Activated CD4-positive, alpha-beta T cell treated with anti-CD3 and anti-CD28 coated beads, Interleukin-10, Interleukin-2, amounts not matched to agents 100 ng/mL and 50 ng/mL, durations not matched to agents 16 hours and 8 hours (primary cell): ENCODE measurements at places on chromosomes 16 and 17.

DNA sequence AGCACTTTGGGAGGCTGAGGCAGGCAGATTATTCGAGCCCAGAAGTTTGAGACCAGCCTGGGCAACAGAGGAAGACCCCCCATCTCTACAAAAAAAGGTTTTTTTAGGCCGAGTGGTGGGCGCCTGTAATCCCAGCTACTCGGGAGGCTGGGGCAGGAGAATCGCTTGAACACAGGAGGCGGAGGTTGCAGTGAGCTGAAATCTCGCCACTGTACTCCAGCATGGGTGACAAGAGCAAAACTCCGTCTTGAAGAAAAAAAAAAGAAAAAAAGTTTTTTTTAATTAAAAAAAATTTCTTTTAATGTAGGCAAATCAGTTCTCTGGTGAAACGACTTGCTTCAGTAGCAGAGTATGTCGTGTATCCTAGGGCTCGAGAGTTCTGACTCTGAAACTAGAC lies 10.9 kb downstream of the HSD3B7 start:
- no peak for DNase-seq

- DNase-seq: no peak
Observed at GRCh38 chr16:29757950-29758466, 12.2 kb upstream of the C16orf54 start.

DNA sequence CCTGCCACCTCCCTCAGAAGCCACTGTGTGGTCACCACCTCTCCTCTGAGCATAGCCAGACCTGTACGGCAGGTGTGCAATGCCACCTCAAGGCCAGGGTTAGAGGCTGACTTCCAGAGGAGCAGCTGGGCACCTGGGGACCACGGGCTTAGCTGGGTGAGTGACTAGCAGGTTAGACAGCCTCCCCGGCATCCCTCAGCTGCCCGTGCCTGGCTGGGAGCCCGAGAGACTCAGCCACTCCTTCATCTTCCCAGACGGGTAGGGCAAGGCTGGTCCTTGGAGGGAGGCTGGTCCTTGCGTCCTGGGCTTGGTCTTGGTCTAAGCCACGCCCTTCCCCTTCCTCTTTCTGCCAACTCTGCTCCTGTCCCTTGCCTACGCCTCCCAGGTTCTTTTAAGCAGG lies 7.8 kb downstream of the CRHR1 start:
- no peak for DNase-seq

- DNase-seq: no peak
Observed at GRCh38 chr17:62790564-62790986, 17.5 kb downstream of the MARCHF10 start.

DNA sequence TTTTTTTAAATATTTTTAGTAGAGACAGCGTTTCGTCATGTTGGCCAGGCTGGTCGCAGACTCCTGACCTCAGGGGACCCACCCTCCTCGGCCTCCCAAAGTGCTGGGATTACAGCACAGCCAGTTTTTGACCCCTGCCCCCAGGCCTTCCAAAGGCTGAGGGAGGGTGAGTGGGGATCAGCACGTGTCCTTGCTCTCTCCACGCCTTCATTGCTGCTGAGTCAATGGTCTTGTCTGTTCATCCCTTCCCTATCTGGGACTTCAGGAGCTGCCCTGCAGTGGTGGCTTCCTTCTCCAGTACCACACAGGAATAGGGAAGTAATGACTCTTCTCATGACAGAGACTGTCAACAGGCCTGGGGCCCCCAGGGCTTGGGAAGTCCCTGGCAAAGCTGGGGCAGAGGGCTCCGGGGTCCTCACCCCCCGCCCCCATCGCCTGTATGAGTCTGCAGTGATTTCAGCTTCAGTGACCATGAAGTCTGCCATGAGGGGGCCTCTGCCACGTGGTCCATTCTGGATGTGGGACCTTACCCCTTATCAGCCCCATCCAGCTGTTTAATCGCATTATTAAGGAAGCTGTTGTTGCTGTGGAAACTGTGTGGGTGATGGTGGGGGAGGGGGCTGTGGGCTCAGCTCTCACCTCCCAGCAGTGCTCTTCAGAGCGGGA lies 6.1 kb downstream of the ABCC3 start:
- no peak for DNase-seq

- DNase-seq: peak; percentile 87
Observed at GRCh38 chr17:38701504-38702165, 3.4 kb upstream of the MLLT6 start.

DNA sequence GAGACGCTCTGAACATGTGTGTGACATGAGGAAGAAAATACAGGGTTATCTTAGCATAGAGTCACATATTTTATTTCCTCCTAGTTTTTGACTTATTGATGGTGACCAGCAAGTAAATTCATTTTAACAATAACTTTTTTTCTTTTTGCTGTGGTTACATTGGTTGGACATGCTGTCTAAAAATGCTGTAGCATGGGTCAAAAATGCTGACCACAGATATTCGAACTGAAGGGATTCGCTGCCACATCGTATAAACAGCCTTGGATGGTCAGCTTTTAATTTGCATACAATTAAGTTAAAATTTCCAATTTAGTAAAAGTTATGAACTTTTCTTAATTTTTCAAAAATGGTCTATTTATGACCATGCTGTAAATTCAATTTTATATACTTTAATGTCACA lies 30.5 kb downstream of the RPGRIP1L start:
- no peak for DNase-seq

DNA sequence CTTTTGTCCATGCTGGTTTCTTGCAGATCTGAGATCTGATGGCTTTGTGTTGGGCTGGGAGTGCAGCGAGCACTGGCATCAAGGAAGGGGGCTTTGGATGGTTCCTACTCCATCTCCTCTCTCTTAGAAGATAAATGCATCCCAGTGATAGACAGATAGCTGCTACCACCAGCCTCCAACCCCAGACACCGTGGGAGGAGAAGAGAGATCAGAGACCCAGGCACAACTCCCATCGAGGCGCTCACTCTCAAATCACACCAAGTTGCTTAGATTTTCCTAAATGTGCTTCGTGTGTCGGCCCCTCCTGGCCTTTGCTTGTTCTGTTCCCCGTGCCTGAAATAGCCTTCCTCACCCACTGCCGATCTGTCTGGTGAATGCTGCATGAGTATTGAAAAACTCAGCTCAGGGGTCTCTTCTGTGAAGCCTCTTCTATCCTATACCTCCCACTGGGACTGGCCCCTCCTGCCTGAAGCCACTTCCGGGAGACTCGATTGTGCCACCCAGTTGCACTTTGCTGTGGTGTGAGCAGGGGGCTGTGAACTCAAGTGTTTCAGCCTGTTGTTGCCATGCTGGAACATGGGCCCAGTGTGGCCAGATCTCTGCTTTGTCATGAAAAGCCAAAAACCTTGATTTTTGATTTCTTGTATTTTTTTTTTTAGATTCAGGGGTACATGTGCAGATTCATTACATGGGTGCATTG lies 242.7 kb downstream of the GSG1L start:
- DNase-seq: no peak

GRCh38 chr16:28901862-28902261 lies 23.2 kb downstream of the RABEP2 start:
- DNase-seq: no peak

DNA sequence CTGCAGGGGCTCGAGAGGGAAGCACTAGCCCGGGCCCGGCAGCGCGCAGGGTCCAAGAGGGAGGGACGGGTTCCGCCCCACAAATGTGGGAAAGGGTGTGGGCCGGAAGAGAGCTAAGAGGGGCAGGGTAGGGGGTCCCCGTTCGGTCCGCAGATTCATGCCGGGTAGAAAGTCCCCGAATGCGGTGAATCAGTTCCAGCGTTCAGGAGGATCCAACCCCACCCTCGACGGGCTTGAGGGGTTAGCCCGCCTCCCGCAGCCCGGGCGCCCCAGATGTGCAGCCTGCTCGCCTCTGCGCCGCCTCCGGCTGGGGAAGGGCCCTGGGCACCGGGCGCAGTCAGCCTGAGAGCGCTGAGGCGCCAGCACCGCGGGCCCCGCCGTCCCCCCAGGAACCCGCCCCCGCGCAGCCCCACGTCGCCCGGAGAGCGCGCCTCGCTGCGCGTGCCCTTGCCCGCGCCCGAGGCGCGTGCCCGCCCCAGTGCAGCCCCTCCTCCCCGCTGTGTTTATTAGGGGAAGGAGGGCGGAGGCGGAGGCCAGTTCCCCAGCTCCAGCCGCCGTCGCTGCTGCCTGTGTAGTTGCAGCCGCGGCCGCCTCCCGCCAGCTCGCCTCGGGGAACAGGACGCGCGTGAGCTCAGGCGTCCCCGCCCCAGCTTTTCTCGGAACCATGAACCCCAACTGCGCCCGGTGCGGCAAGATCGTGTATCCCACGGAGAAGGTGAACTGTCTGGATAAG lies at the start of gene LASP1:
LASP1 (plus strand) TSS at position 533 of the 733 bp plus-strand sequence; CDS start at position 665, 132 bp downstream.
- DNase-seq: peak; percentile 93

- no peak for DNase-seq
Observed at GRCh38 chr16:14043278-14043677, 27.8 kb upstream of the MRTFB start.

DNA sequence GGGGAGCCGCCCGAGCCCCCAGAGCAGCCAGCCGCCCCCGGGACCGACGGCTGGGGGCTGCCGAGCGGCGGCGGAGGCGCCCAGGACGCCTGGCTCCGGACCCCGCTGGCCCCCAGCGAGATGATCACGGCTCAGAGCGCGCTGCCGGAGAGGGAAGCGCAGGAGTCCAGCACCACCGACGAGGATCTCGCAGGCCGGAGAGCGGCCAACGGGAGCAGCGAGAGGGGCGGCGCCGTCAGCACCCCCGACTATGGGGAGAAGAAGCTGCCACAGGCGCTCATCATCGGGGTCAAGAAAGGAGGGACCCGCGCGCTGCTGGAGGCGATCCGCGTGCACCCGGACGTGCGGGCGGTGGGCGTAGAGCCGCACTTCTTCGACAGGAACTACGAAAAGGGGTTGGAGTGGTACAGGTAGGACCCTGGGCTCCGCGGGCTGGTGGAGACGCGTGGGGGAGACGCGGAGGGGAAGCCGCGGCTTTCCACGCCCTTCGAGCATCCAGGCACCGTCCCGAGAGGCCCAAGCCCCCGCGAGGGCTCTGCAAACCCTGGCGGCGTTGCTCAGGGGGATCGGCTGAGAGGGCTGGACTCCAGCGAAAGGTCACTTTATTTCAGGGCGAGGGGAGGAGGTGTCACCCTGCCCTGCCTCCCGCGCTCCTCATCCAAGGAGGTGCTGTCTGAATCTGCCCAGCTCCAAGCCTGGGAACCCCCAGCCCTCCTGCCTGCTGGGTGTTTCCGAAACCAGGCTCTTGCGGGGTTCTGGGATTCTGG lies 1.2 kb downstream of the HS3ST4 start:
- DNase-seq: no peak

DNA sequence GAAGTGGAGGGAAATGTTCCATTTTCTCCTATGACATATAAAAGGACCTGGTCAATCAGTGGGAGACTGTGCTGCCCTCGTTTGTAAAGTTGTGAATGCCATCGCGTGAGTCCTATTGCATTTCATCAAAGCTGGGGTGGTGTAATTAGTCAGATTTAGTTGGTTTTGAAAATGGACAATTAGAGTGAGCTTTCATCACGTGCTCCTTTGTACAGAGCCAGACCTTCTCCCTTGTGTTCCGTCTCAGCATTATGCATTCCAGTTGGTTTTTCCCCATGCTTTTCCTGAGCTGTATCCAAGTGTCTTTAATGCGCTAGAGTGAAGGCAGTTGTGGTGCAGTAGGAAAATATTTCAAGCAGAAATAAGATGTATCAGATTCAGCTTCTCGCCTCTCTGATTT lies 10.4 kb downstream of the SEC14L1 start:
- DNase-seq: no peak

DNA sequence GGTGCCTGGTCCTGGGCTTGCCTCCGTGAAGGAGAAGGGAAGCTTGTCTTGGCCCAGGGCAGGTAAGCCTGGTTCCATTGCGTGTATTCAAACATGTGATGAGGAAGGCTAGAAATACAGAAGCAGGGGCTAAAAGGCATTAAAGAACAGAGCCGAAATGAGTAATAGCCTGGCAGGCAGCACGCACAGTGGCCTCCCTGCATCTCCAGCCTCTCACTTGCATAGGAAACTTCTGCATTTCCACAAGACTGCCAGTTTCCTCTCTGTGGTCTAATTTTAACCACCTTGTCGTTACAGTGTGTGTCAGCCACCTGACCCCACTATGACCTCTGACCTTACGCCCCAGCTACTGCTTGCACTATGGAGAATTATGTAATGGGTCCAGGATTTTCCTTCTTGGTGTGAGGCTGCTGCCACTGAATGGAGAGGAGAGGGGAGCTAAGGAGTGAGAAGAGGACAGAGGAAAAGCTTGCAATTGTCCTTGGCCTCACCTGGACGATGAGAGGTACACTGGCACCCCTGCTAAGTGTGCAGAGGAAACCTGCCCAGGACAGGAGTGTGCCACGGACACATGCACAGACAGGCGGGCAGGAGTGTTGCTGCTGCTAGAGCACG lies 32.8 kb downstream of the HIC1 start:
- DNase-seq: peak; percentile 78

DNA sequence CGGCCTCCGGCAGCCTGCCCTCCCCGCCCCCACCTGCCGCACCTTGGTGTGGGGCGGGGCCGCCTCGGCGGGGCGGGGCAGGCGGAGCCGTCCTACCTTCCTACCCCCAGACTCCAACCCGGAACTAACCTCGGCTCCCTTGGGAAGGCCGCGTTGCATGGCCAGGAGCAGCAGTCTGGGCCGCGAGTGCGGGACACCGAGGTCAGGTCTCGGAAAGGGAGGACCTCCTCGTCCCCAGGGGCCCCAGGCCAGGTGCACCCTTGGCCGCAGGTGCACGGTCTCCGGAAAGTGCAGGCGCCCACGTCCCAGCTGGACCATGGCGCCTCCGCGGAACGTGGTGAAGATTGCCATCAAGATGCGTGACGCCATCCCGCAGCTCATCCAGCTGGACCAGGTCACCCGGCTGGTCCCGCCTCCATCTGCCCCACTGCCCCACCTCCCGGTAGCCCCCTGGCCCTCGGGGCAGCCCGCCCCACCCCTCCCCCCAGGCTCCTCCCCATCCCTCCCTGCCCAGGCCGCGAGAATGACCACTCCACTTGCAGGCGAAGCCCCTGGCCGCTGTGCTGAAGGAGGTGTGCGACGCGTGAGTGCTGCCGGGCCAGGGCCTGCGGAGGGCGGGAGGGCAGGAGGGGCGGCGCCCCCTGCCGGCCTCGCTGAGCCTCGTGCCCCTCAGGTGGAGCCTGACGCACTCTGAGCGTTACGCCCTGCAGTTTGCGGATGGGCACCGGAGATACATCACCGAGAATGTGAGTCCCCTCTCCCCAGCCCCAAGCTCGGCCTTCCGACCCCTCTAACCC lies at the start of gene ELMO3:
ELMO3 (plus strand) TSS at position 121 of the 797 bp plus-strand sequence; CDS start at position 317, 196 bp downstream.
- no peak for DNase-seq

GRCh38 chr17:76327696-76328095 lies 19.6 kb upstream of the QRICH2 start:
- no peak for DNase-seq

GRCh38 chr17:59796785-59797205 lies 89.3 kb downstream of the VMP1 start:
- DNase-seq: no peak

- peak; percentile 10 for DNase-seq
Observed at GRCh38 chr16:29743827-29744531, 1.8 kb downstream of the C16orf54 start.

- no peak for DNase-seq
Observed at GRCh38 chr17:6502871-6503509, 53.4 kb downstream of the PITPNM3 start.

GRCh38 chr17:67211742-67212141 lies 33.3 kb downstream of the HELZ start:
- no peak for DNase-seq

DNA sequence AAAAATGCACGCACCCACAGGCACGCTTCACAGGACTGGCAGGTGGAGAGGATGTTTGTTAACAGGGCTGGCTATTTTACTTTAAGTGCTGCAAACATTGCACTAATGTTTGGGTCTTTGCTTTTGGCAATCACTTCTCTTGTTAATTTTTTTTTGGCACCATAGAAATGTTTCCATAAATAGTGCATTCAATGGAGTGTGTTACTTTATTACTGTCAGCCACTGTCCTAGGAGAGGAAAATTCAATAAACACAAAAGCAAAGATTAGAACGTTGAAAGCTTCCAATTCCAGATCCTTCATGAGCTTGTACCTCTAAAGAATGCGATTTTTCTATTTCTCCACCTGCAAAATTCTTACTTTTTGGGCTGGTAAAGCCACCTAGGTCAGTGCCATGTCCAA lies 743.5 kb downstream of the WWOX start:
- DNase-seq: no peak
